Occipital lobe (tissue), 3 donors: ENCODE measurements at places on chromosomes 2 and 18. TPM values are rescaled to one million over a fixed set of nuclear protein-coding genes. Genes with fewer than 3 reads are reported as not detected.

- no peak for DNase-seq
Measured at GRCh38 chr18:78751664-78752063, 228.0 kb upstream of the SALL3 start.

DNA sequence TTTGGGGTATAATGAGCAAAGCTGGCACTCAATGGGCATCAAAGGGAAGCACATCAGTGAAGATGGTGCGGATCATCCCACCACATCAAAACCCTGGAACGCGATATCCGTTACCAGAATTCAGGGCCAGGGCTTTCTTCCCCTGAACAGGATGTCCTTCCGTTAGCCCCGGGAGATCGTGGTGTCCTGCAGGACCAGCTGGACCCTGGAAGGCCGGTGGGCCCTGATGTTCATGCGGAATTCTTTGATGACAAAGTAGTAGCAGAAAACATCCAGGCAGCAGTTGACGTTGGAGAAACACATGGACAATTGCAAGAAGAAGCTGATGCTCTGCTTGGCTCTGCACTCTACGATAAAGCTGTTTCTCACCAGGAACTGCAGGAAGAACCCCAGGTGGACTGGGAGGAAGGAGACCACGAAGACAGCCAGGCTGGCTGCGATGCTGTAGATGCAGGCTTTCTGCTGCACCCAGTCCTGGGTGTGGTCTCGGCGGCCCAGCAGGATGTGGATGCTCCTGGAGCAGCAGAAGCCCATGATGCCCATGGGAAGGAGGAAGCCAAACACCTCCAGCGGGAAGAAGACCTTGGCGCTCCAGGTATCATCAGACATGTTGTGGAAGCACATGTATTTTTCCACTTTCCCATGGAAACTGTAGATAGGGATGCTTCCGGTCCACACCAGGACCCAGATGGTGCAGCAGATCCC, 15.0 kb downstream of the GPR55 start:
- no peak for DNase-seq

DNA sequence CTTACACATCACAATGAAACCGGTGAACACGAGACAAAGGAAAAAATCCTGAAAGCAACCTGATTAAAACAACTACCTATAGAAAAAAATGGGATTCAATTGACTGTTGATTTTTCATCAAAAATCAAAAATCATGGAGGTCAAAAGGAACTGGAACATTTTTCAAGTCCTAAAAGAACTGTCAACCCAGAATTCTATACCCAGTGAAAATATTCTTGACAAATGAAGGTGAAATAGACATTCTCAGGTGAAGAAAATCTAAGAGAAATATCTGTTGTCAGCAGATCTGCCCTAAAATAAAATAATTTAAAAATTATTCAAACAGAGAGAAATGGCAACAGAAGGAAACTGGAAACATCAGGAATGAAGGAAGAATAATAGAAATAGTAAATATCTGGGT, 38.9 kb downstream of the GAREM1 start:
- DNase-seq: no peak

The DNAH7 gene
- 16.5 TPM for total RNA-seq

DNA sequence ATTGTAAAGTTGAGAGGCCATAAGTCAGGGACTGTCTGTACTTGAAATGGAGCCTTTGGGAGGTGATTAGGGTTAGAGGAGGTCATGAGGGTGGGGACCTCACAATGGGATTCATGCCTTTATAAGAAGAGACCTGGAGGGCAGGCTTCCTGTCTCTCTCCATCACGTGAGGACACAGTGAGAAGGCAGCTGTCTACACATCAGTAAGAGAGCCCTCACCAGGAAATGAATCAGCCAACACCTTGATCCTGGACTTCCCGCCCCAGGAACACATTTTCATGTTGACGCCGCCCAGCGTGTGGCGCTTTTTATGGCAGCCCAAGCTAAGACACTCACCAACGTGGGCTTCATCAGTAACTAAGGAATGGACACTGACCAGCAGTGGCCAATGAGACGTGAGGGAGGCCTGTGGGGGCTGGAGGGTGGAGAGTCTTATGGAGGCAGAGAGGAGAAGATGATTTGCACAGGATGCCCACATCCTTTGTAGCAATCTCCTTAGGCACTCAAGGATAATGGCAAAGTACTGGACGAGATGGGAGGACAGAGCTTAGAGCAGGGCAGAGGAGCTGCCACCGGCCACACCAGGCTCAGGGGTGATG, 162.7 kb downstream of the EIPR1 start:
- DNase-seq: no peak

The SLC4A5 gene
- total RNA-seq: 2.2 TPM

The CNGA3 gene
- 4.4 TPM for total RNA-seq

The MTLN gene
- total RNA-seq: 10.1 TPM

The CNDP1 gene
- 0.16 TPM for total RNA-seq

The ANKRD62 gene
- total RNA-seq: 0.16 TPM

DNA sequence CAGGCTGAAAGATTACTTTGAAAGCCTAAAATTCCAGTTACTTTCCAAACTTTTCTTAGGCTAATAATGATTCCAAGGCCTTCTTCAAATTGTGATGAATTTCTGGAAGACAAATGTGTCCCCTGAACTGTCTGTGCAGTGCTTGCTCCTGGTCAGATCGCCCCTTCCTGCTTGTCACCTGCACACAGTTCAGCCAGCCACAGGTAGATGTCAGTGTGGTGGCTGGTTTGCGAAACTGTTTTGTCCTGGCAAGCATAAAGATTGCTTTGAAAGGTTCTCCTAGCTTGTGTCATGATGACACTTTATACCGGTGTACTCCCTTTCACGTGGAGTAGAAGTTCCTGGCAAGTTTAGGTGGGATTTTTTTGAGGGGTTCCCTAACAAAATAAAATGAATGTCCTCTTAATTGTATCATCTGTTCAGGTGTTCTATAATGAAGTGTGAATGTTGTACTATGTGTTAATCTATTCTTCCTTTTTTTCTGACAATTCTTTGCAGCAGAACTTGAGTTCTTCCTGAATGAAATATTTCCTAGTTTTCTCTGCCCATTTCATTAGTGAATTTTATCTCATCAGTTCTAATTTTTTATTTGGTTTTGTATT, 298.8 kb downstream of the ZNF407 start:
- DNase-seq: no peak

DNA sequence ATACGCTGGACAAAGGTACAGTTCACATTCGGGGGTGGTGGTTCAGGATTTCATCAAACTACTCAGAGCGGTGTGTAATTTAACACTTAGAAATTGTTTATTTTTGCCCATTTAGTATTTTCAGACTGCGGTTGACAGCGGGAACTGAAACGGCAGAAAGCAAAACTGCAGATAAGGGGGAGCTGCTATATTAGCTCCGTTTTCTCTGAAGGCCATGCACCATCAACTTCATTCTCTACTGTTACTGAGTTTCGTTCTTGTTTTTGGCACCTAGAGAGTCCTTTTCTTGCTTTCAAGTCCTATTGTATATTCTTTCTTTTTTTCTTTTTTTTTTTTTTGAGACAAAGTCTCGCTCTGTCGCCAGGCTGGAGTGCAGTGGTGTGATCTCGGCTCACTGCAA, 121.5 kb upstream of the SP3 start:
- DNase-seq: no peak

- no peak for DNase-seq
Measured at GRCh38 chr18:28078298-28078697, 98.6 kb downstream of the CDH2 start.

- DNase-seq: peak; percentile 17
Measured at GRCh38 chr2:69177785-69178636, 165.0 kb downstream of the ANTXR1 start.

- DNase-seq: no peak
Measured at GRCh38 chr2:237585590-237586221, 4.8 kb downstream of the RAB17 start.

The IL36RN gene
- total RNA-seq: not detected

- no peak for DNase-seq
Measured at GRCh38 chr2:72325592-72326422, 178.1 kb upstream of the CYP26B1 start.

The SERPINB4 gene
- not detected for total RNA-seq

DNA sequence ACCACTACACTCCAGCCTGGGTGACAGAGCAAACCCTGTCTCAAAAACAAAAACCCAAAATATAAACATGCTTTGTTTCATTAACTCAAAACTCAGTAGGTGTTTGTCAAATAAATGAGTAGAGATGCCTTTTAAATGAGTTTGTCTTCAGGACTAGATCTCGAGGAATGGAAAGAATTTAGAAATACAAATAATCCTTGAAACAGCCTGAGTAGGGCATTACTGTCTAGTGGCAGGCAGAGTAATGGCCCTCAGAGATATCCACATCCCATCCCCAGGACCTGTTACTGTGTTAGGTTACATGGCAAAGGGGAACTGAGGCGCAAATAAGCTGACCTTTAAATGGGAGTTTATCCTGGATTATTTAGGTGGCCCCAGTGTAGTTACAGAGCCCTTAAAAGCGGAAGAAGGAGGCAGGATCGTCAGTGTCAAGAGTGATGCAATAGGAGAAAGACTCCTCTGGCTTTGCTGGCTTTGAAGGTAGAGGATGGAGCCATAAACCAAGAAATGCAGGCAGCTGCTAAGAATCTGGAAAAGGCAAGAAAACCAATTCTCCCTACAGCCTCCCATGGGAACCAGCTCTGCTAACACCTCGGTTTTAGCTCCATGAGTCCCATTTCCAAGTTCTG, 63.0 kb downstream of the CABLES1 start:
- no peak for DNase-seq

The MAB21L4 gene
- total RNA-seq: not detected

DNA sequence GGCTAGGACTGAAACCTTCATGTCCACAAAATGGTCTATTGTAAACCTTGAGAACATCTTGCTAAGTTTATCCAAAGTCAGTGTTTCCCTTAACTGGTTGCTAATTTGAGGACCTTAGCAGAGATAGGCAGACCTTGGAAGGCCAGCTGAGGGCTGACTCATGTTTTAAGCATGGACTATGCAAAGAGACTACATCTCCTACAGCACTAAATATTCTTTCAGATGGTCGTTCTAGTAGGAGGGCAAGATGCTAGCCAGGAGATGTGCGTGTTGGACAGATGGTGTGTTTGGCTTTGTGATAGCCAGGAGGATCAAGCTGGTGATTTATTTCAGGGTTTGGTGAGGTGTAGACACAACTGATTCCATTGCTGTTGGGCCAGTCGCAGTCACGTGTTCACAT, 75.8 kb downstream of the NRP2 start:
- DNase-seq: no peak

The FHL2 gene
- 4.4 TPM for total RNA-seq

The GPC1 gene
- total RNA-seq: 37.3 TPM

GRCh38 chr2:158542577-158542976, 85.8 kb downstream of the PKP4 start:
- DNase-seq: no peak

The CD302 gene
- 2.5 TPM for total RNA-seq

GRCh38 chr2:42105330-42106256, 57.8 kb downstream of the PKDCC start:
- no peak for DNase-seq

The CD8B gene
- total RNA-seq: not detected

GRCh38 chr2:20677301-20678085, 10.5 kb downstream of the GDF7 start:
- DNase-seq: no peak

DNA sequence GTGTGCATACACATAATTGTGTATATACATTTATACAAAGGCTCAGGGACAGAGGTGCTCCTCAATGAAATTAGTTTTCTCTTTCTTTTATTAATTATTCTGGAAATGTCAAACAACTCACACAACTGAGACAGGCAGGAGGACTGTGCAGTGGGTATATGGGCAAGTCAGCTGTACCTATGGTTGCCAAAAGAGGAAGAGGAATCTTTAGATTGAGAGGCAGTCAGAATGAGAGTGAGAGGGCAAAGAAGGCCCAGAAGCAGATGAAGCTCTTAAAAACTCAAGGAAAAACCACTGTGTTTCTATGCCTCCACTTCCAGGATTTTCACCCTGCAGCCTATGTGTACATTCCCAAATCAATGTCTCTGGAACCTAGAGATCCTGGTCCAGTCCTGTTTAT, 79.1 kb downstream of the CACNB4 start:
- DNase-seq: no peak

- DNase-seq: no peak
Measured at GRCh38 chr2:33068261-33068660, 121.5 kb downstream of the LTBP1 start.

- no peak for DNase-seq
Measured at GRCh38 chr2:239137165-239137897, 263.5 kb downstream of the HDAC4 start.

DNA sequence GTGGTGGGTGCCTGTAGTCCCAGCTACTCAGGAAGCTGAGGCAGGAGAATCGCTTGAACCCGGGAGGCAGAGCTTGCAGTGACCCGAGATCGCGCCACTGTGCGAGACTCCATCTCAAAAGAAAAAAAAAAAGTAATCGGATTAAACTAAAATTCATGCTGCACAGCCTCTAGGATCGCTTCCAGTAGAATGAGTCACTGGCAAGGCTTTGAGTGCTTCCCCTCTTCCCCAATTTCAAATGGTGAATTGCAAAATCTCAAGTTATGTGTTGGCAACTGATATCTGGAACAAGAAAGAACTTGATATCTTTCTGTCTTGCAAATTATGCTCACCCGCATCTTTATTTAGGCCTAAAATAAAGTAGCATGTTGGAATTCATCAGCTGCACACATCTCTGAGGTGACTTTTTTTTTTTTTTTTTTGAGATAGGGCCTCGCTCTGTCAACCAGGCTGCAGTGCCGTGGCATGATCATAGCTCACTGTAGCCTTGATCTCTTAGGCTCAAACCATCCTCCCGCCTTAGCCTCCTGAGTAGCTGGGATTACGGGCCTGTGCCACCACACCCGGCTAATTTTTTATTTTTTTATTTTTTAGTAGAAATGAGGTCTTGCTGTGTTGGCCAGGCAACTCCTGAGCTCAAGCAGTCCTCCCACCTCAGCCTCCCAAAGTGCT, 12.7 kb downstream of the TTC39C start:
- no peak for DNase-seq

DNA sequence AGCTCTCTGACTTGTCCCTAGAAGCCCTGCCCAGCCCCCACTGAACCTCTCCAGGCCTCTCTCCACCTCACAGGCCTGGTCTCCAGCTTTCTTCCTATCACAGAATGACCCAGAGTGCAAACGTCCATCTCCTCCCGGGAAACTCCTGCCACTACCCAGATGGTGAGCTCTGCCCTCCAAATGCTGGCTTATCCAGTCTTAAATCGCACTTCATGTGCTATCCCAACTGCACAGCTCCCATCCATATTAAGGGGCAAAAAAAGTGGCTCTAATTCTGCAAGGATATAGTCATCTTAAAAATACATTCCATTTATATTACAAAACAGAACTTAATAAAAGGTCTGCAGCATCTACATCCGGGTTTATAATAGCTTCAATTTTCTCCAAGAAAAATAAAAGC, 70.8 kb upstream of the CDC42EP3 start:
- no peak for DNase-seq
